ENCODE measurements at places on chromosomes 3 and 15. TPM values are rescaled to one million over a fixed set of nuclear protein-coding genes. Genes with fewer than 3 reads are reported as not detected.

DNA sequence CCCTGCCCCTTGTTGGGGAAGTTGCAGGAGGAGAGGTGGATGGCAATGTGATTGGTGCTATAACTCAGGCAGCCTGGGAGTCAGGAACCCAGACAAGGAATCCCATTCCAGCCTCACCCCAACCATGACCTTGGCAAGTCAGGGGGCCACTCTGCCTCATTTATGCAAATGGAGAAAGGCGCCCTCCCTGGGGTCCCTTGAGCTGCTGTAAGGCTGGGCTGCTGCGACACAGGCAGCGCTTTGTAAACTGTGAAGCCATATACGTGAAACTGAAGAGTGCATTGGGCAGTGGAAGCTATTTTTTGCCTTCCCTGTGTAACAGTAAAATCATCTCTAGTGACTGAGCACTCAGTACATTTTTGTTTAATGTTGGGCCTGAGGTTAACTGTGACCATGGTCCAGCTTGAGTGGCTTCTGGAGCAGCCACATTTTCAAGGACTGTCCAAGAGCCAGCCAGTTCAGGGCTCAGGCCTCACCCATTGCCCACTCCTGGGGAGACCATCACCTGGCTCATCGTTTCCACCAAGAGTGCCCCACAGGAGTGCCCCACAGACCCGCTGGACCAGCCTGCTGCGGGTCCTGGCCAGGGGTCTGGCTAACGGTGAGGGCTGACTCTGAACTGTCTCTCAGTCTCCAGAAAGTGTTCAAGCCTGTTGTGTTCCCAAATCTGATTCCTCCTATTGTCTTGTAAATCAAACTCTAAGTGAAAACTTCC, 27.9 kb downstream of the KIF7 start:
- DNase-seq = no peak

FILIP1L gene
- polyA plus RNA-seq = not detected

DNA sequence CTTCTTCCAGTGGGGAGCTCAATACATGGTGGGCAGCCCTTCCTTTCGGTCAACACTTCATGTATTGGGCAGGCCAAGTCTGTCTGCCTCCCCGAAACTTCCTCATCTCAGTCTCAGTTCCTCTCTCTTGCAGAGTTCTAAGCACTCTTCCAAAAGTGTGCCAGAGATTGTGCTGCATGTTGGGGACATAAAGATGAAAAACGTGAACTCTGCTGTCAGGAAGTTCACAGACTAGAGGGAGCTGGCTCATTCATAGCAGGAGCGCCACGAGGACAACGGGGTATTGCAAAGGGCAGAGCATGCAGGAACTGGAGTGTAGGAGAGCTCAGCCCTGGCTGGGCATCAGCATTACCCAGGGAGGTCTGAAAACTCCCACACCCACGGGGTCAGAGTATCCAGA, 15.3 kb upstream of the EPHB3 start:
- DNase-seq = no peak

GRCh38 chr3:180420804-180421203, 181.2 kb upstream of the TTC14 start:
- no peak for DNase-seq

CLRN1 gene
- not detected for polyA plus RNA-seq

- DNase-seq = no peak
Measured at GRCh38 chr3:10219737-10220136, 28.5 kb upstream of the TATDN2 start.

GPR176 gene
- polyA plus RNA-seq = not detected

GRCh38 chr3:45864760-45865519, 21.4 kb upstream of the CCR9 start:
- no peak for DNase-seq

DNA sequence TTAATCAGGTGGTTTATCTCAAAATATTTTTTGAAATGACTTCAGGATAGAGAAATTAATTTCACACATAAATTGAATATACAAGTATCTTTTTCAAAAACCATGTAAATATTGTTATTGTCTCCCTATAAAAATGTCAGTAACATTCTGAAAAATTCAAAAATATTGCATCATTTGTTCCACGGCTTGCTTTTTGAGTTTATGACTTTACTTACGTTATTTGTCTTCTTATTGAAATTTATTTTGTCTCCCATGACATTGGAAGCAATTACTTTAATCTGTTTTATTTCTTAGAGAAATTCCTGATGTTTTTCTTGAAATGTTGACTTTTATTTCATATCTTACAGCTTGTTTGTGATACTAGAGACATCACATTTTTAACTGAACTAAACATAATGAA, 56.9 kb upstream of the P2RY1 start:
- DNase-seq = no peak

GRCh38 chr3:193991666-193992424, 144.1 kb upstream of the HES1 start:
- DNase-seq = no peak

DNA sequence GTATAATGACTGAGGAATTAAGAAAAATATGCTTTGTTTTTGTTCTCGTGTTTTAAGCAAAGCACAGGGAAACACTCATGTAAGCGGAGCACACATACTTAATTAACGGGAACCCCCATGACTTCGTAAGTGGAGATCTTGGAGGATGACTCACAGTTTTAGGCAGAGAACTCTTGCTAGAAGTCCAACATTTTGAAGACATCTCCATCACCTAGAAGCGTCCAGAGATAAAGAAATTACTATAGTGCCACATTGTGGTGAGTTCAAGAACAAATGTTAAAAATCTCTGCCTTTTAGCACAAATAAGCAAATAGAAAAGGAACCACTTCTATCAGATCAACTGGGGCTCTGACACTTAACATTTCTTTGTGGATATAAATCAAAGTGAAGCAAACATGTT, 194.1 kb upstream of the ARHGEF26 start:
- no peak for DNase-seq

DNA sequence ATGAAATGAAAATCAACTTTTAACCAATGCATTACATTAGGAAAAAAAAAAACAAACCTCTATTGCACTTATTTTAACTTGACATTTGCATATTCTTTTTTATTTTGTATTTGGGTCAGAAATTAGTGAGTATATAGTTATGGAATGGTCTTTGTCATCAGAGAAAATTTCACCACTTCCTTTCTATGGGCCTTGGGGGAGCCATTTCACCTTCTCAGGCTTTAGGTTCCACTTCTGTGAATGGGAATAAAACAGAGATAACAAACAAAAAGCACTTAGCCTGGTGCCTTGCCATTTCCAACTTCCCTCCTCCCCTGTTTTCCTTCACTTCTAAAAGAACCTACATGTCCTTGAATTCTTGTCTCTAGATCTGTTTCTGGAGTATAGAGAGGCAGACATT, 168.0 kb upstream of the STT3B start:
- DNase-seq = no peak

GRCh38 chr3:37144806-37145205, 29.6 kb downstream of the LRRFIP2 start:
- DNase-seq = no peak

- DNase-seq = no peak
Measured at GRCh38 chr15:71802770-71803169, 7.6 kb upstream of the NR2E3 start.

All from immature natural killer cell (primary cell).